Activated T-cell treated with anti-CD3 and anti-CD28 coated beads, Interleukin-2, amount 50 U/mL, for 48 hours (primary cell): ENCODE measurements at places on chromosomes 13 and 19.

DNA sequence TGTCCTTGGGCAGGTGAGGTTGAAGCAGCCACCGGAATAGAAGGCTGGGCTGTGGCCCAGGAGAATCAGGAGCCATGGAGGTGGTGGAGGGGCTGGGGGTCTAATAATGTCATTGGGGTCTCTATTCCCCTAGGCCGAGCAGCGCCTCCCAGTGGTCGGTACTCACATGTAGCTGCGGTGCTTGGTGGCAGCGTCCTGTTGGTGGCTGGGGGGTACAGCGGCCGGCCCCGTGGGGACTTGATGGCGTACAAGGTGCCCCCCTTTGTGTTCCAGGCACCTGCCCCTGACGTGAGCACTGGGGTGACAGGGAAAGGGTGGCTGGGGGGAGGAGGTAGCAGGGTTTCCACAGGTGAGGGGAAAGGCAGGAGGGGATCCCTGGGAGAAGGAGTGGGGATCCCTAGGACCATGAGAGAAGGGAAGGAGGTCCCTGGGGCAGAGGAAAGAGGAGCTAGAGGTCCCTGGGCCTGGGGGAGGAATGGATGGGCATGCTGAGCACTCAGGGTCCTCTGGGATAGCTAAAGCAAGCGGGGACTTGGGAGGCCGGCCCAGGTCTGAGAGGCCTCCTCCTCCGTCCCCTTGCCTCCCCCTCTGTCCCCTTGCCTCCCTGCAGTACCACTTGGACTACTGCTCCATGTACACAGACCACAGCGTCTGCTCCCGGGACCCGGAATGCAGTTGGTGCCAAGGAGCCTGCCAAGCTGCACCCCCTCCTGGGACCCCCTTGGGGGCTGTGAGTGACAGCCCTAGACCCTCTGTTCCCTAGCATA is 18.1 kb downstream of the MEGF8 start:
- DNase-seq: no peak

- no peak for DNase-seq
Measured at GRCh38 chr13:62305756-62306155, 890.1 kb upstream of the PCDH20 start.

- DNase-seq: peak; percentile 72
Measured at GRCh38 chr13:51764184-51765141, 39.5 kb downstream of the DHRS12 start.

DNA sequence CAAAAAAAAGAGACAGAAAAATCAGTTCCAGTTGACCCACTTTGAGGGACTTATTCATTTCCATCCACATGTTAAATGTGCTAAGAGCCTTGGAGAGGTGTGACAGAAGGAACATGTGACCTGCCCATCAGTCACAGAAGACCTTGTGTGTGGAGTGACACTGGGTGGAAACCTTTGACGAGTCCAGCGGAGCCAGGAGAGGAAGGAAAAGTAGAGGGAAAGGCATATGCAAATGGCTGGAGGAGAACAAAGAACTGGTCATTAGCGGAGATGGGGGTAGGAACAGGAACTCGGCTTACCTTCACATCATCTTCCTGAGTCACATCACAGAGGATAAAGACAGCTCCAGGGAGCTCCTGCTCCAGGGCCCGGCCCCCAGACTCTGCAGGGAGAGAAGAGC is 2.3 kb downstream of the HSD17B14 start:
- no peak for DNase-seq

GRCh38 chr19:4109626-4109945 is 14.3 kb downstream of the MAP2K2 start:
- DNase-seq: no peak

- no peak for DNase-seq
Measured at GRCh38 chr13:42883771-42884467, 102.5 kb downstream of the FAM216B start.

GRCh38 chr13:33904431-33904830 is 86.5 kb downstream of the RFC3 start:
- no peak for DNase-seq

- DNase-seq: no peak
Measured at GRCh38 chr13:83975655-83976165, 93.4 kb upstream of the SLITRK1 start.

DNA sequence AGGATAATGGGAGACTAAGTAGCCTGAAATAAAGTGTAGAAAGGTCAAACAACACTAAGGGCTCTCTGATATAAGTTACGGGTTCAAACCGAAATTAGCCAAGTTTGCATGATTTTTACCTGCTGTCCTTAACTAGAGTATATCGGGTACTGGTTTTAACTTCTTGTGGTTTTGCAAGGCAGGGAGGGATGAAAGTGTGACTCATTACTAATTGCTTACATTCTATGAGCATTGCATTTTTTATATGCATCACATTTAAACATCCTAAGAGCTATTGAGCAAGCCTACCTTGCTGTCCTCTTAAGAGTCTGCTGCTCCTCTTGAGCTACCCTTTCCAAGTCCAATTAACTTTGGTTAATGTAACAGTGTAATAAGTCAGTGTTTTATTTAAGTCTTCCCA is 415.4 kb downstream of the SLITRK5 start:
- no peak for DNase-seq

GRCh38 chr19:31104451-31104850 is 244.8 kb downstream of the TSHZ3 start:
- DNase-seq: no peak

- no peak for DNase-seq
Measured at GRCh38 chr13:45915686-45916439, 64.3 kb upstream of the SIAH3 start.

DNA sequence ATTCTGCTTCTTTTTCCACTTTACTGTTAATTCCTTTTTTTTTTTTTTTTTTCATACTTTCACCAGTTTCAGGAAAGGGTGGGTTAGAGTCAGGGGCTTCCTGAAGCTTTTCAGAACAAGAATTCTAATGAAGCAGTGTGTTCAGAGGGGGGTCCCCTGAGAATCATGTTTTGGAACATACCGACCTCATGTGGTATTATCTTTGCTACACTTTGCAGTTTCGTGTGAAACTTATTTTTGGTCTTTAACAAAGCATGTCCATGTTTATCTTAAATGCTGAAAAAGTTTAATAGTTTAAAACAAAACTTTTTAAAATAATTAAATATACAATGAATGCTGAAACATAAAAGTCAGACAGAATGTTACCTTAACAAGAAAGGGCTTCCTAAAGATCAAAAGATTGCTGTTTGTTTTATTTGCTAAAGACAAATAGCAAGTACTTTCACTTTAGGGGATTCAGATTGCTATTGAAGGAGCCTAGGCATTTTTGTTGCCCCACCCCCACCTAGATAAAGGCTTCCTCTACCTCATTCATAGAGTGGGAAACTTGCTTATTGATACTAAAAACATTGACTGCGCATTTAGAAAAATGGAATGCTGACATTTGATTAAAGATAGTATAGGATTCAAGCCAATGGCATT is 21.1 kb upstream of the POMP start:
- DNase-seq: no peak

GRCh38 chr19:16330368-16330801 is 5.8 kb downstream of the KLF2 start:
- peak; percentile 93 for DNase-seq

DNA sequence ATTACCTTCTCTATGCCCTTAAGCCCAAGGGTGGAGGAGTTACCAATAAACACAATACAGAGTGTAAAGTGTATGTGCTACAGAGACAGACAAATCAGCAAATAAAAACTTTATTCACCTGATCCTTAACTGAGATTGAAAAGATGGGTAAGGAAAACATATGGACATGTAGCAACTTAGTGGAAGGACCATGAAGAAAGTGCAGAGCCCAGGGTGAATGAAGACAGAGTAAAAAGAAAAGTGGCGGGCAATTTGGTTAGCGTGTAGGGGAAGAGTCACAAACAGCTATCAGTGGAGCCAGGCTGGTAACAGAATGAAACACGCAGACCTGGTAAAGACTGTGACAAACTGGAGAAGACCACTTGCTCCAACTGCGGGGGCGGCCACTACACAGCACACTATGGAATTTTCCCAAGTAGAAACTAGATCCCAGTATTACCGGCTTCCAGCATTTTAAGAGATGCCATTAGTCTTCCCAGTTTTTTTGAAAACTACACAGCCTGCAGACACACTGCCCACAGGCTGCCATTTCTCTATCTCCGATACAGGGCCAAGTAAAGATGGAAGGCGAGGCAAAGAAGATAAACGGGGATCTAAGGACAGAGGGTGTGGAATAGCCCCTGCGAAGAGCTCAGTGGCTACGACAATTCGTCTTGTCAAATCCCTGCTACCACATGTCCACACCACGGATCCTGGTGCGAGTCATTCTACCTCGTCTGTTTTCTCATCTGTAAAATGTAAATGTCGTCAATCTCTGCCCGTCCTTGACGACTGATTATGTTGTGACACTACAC is 1.2 kb downstream of the UQCRFS1 start:
- peak; percentile 27 for DNase-seq

DNA sequence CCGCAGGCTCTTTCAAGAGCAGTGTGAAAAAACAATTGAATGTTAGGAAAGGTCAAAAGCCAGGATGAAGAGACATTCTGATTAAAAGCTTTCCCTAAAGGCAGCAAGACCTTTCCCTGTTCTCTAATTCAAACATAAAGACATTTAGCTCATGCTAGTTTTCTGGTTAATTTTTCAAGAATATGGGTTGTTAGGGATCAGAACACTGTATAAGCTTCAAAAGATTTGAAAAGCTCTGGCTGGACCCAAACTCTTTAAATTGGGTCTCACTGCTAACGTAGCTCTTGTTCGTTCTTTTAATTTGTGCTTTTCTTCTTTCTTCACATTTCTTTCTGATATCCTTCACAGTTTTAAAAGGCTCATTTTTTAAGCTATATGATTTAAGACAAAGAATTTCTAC is 877.0 kb downstream of the EFNB2 start:
- DNase-seq: no peak

GRCh38 chr13:81551036-81551435 is 1210.1 kb upstream of the SPRY2 start:
- DNase-seq: no peak

- DNase-seq: no peak
Measured at GRCh38 chr13:43520351-43520750, 266.4 kb downstream of the ENOX1 start.

- no peak for DNase-seq
Measured at GRCh38 chr13:44307255-44307654, 66.4 kb upstream of the SERP2 start.

GRCh38 chr13:36973621-36974295 is 25.4 kb downstream of the ALG5 start:
- DNase-seq: no peak

GRCh38 chr13:101433895-101434294 is 17.6 kb upstream of the NALCN start:
- DNase-seq: no peak

- DNase-seq: no peak
Measured at GRCh38 chr19:2481466-2481865, 5.5 kb downstream of the GADD45B start.

DNA sequence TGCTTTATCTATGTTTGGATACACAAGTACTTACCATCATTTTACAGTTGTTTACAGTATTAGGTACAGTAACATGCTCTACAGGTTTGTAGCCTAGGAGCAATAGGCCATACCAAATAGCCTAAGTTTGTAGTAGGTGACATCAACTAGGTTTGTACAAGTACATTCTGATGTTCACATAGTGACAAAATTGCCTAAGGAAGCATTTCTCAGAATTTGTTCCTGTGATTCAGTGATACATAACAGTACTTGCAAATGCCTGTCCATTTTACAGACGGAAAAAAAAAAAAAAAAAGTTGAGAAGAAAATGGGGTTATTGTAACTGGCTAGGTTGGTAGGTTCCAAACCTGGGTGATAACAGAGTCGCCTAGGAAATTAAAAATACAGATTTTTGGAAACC is 13.6 kb downstream of the UFM1 start:
- no peak for DNase-seq

DNA sequence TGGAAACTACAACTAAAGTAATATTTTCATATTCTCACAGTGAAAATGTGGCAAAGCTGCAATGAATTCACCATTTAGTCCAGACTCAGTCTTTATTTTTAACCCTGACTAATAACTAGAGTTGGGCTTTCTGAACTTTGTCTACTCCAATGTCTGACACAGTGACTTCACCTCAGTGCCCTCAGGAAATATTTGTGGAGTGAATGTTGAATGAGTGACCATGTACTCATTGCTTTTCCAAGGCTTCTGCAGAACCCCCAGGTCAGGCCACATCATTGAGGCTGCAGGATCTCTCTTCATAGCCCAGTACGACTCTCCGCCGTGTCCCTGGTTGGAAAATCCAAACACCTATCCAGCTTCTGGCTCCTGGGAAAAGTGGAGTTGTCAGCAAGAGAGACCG is 1.8 kb downstream of the ZNF175 start:
- no peak for DNase-seq

- no peak for DNase-seq
Measured at GRCh38 chr13:109906976-109907375, 120.6 kb upstream of the IRS2 start.

GRCh38 chr13:33624740-33625139 is 193.2 kb upstream of the RFC3 start:
- no peak for DNase-seq

- no peak for DNase-seq
Measured at GRCh38 chr19:49434907-49435583, 6.3 kb downstream of the SLC17A7 start.

DNA sequence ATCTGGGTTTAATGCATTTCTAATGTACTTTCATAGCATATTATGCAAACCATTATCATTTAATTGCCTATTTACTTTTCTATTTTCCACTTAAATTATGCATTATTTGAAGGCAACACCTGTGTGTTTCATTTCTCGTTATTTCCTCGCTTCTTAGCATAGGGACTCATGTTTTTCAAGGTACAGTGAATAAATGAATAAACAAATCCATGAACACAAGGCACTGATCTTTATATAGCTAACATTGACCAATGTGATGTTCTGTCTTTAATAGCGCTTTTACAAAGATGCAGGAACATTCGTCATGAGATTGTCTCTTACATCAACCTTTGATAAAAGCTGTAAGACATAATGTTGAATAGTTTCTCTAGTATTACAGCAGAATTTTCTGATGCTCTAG is 121.2 kb downstream of the B3GLCT start:
- no peak for DNase-seq

DNA sequence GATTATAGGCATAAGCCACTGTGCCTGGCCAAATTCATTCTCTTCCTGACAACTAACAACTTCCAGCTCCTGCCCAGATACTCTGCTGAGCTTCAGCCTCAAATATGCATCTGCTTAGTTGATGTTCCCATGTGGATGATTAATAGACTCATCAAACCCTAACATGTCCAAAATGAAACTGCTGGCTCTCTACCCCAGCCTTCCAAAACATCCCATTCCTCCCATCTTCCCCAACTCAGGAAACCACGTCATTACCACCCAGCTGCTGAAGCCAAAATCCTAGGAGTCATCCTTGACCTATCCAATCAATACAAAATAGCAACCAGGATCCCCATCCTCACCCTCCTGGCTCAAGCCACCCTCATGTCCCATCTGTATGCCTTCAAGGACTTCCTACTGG is 20.9 kb downstream of the POU2F2 start:
- no peak for DNase-seq

GRCh38 chr19:2249880-2250765 is 1.0 kb downstream of the AMH start:
- no peak for DNase-seq

DNA sequence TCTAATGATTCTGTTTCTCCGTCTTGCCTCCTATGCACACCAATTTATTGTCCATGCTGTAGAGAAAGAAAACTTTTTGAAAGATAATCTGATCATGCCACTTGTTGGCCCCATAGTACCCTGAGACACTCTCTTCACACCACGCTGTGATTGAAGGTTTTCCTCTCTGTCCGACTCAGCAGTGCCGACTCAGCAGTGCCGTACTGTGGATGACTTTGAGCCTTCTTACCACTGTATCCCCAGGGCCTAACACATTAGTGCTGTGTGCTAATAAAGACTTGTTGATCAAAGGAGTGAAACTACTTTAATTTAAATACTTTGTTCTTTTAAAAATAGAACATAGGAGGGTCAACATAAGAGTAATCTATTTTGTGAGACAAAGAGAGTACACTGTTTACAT is 429.6 kb downstream of the KLF12 start:
- no peak for DNase-seq
